ENCODE measurements at places on chromosomes 16 and 17.
A peak's percentile ranks its signal among the peaks of the same experiment; 100 is the strongest.

DNA sequence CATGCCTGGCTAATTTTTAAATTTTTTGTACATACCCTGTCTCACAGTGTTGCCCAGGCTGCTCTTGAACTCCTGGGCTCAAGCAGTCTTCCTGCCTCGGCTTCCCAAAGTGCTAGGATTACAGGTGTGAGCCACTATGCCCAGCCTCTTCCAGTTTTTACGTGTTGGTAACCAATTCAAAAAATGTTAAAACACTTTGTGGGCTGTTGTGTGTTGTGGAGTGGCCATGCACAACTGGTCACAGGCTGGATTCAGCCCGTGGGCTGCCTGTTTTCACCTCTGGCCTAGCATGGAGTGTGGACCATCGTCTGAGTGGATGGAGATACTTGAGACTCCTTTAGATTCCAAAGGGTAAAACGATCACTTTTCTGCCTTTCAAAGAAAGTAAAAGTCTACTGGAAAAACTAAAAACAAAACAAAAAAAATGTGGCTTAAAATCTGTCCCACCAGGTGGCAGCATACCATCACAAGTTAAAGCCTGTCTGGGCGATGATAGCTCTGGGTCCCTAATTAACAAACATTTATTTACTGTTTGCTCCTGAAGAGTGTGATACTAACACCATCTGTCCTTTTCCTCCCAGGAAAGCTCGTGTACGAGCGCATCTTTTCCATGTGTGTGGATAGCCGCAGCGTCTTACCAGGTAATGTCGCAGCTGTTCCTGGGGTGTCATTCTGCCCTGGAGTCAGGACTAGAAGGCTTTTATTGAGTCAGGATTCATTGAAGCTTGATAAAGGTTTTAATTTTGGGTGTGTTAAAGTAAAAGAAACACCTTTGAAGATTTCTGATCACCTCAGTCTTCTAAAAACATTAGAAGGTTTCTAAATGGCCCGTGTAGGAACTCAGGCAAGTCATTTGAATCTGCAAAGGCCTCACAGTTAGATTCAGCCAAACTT lies 45.8 kb downstream of the VPS35L start:
- no peak for DNase-seq

DNA sequence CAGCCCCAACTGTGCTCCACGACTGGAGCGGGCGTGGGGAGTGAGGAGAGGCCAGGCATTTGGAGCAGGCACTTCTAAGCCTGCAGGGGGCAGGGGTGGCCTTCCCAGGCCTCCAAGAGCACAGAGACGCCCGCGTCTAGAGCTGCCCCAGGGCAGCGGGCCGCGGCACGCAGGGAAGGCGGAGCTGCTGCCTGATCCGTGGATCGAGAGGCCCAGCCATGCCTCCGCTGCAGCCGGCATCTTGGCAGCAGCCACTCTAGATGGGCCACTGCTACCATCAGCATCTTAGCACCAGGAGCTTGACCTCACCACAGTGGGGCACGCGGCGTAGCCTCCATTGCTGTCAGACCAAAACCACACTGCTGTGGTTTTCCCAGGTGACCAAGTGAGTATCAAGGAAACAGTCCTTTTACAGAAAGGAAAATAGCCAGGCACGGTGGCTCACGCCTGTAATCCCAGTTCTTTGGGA lies 20.4 kb upstream of the WDR45B start:
- DNase-seq = no peak

DNA sequence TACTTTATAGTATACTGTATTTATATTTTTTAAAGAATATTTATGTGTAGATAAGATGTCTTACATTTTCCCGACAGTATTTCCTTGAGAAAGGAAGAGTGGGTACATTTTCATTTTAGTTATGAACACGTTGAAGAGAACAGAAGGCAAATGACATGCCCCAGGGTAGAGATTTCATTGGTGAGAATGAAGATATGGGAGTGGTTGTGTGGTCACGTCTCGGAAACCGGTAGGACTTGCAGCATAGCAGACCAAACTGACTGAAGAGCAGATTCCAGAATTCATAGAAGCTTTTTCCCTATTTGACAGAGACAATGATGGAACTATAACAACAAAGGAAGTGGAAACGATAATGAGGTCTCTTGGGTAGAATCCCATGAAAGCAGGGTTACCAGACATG lies 71.7 kb downstream of the KCNJ2 start:
- no peak for DNase-seq

DNA sequence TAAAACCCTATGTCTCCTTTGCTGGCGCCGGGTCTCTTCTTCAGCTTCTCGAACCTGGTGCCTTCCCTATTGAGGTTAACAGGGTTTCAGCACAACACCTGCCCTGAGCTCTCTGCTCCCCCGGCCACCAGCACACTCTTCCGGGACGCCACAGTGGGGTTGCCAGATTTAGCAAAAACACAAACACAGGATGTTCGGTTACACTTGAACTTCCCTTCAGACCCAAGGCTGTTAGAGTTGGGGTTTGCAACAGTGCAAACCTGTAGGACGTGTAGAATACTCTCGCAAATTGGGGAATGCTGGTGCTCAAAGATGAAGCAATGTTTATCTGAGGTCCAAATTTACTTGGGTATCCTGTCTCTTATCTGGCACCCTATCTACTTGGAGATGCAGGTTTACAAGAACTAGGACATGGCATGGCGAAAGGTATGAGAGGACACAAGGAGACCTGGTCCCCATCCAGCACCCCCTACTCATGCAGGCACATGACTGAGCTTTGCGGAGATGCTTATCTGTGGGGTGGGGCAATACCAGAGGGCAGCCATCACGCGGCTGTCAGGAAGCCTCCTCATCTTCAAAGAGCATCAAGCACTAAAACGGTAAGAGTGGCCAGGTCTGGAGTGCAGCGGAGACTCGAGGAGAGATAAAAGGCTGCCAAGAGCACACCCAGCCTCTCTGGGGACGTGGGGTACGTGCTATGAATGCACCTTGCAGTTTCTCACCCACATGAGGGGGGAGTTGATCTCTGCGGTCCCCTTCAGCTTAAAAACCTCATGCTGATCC lies 52.8 kb downstream of the SDK2 start:
- DNase-seq = no peak

- no peak for DNase-seq
Observed at GRCh38 chr16:56305956-56306565, 114.8 kb downstream of the GNAO1 start.

- DNase-seq = no peak
Observed at GRCh38 chr16:67770346-67770991, 35.9 kb downstream of the RANBP10 start.

- peak; percentile 40 for DNase-seq
Observed at GRCh38 chr16:26087091-26087490, 395.3 kb downstream of the HS3ST4 start.

GRCh38 chr16:19649980-19650379 lies 68.0 kb downstream of the KNOP1 start:
- DNase-seq = no peak

DNA sequence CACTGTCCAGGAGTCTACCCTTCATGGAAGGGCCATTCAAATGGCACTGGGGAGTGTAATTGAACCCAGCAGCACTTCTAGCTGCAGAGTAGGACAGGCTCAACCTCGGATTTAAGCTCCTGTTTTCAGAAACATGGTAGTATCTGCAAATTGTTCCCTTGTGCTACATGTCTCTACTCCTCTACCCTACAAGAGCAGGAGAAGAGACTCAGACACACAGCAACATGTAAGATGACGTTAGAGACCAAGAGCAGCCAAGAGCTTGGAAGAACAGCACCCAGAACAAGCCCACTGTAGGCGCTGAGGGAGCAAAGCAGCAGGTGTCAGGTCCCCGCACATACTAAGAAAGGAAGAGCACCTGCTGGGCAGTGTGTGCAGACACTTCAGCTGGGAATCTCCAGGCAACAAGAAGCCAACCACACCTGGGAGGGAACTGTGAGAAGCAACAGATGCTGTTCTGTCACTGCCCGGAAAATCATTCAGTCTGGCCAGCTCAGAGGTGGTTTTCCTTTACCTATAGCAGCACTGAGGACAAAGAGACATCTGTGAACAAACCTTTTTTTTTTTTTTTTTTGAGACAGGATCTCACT lies 35.6 kb upstream of the MNT start:
- DNase-seq = no peak

DNA sequence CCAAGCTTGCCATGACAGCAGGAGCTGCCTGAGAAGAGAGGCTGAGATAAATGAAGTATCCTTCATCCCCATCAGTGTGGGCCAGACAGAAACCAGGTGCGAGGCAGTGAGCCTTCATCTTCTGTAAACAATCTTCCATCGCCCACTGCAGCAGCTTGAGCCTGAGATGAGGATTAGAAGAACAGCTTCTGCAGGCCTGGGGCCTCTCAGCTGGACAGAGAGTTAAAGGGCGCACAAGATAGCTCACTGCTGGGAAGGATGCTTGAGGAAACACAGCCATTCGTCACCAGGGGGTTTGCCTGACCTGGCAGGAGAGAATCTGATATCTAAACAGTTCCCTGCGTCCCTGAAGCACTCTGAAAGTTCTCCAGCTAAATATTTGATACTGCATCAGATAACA lies 27.1 kb downstream of the HOXB1 start:
- DNase-seq = no peak

GRCh38 chr17:73710095-73710592 lies 65.9 kb upstream of the SDK2 start:
- peak; percentile 60 for DNase-seq

- no peak for DNase-seq
Observed at GRCh38 chr17:45688353-45688752, 95.8 kb upstream of the CRHR1 start.

- DNase-seq = no peak
Observed at GRCh38 chr17:39118674-39119419, 32.6 kb downstream of the PLXDC1 start.

- DNase-seq = no peak
Observed at GRCh38 chr16:14398014-14398717, 231.9 kb downstream of the PARN start.

DNA sequence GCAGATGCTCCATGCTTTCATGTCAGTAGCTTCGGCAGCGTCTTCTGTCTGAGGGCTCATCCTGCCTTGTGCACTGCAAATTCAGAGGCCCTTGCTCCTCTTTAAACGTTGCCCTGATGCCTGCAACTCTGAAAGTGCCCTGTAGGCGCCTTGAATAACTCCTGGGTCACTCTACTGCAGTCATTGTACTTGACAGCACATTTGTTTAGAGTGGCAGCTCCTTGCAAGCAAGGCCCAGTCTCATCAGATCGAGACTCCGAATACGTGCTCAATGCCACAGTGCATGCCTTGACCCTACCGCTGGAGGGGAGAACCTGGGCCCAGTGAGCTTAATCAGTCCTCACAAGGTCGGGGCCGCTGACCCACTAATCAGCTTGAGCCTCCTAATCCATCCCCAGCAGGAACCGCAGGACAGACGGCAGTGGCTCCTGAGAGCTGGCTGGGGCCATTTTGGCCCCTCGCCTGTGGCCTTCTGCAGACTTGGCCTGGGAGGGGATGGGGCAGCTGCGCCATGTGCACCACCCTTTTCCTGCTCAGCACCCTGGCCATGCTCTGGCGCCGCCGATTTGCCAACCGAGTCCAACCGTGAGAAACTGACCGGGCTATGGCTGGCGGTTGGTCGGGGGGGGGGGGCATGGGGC lies at the start of gene PRCD:
TSS of gene PRCD (plus strand) at position 414 of the 641 bp plus-strand sequence. CDS start at position 512, 98 bp downstream.
- no peak for DNase-seq

- DNase-seq = no peak
Observed at GRCh38 chr16:64225036-64225435, 896.8 kb downstream of the CDH11 start.

- DNase-seq = peak; percentile 26
Observed at GRCh38 chr17:7191571-7192270, 12.6 kb upstream of the ASGR1 start.

DNA sequence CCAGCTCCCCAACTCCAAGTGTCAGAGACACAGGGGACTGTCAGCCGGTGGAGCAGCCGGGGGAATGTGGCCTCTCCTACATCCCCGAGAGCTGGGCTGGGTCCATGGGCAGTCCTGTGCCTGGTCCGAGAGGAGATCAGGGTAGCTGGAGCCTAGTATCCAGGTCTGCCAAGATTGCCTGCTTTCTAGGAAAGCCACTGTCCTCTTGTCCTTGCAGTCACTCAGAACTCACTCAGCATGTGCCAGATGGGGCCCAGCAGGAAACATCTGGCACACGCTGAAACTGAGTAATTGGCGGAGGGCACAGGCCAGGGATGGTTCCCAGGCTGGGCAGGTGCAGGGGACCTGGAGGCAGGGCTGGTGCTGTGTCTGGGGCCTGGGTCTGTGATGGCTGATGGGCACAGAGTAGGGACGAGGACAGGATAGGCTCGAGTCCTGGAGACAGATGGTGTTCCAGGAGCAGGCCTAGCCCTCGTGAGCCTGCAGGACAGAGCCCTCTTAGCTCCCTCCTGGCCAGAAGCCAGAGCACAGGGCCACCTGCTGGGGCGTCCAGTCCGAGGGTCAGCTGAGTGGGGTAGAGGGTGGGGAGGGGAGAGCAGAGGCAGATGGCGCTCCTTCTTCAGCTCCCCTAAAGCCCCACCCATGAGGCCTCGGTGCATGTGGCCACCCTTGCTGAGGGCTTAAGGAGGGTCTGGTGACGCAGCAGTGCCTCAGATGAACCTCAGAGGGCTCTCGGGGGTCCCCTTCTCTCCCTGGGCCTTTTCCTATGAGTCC lies 31.1 kb downstream of the ADCY7 start:
- DNase-seq = no peak

DNA sequence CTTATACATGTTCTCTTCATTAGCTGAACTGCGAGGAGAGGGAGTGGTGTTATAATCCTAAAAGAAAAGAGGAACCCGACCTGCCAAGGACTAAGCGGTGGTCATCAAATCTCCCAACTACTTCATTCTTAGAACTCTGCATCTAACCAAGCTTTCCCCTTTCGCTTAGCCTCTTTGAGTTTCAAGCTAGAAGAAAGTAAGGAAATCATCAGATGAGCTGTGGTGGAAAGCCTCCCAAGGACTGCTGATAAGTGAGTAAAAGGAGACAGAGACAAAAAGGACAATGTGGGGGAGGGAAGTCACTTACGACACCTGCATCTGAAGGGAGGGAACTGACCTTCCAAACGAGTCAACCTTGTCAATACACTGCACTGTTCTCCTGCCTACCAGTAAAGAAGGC lies 121.3 kb downstream of the TRIM37 start:
- no peak for DNase-seq

DNA sequence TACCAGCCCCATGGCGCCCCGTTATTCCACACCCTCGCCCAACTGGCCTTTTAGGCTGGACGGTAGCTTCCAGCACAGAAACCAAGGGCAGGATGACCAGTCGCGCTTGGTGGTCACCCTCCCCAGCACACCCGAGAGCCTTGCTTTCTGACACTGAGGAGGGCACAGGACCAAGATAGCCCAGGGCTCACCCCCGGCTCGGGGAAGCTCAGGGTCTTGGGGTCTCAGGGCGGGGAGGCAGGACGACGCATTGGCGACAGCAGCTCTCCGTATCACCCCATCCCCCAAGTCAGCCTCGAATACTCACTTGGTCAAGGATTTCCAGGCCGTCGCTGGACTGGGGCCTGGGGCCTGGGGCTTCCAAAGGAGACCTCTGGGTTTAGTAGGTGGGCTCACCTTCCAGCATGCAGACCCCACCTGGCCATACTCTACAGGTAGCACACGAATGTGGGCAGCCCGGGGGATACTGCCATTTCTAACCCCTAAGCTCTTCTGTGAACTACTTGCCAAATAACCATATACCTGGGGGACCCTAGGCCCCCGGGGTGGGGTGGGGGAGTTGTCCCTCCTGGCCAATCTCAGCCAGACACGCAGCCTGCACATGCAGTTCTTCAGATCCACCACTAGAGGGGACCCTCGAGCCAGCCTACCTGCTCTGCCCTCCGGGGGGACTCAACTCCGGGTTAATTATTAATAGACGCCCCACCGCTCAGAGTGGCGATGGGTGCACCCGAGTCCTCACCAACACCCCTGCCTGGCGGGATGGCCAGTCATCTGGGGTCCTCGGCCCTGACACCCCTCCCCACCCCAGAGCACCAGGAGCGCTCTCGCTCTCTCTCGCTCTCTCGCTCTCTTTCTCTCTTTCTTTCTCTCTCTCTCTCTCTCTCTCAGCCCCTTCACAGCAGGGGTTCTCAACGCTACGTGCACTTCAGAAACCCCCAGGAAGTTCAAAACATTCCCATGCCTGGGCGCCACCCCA lies 30.0 kb downstream of the TBC1D16 start:
- peak; percentile 18 for DNase-seq
